ENCODE measurements at places on chromosomes 12 and 14.

DNA sequence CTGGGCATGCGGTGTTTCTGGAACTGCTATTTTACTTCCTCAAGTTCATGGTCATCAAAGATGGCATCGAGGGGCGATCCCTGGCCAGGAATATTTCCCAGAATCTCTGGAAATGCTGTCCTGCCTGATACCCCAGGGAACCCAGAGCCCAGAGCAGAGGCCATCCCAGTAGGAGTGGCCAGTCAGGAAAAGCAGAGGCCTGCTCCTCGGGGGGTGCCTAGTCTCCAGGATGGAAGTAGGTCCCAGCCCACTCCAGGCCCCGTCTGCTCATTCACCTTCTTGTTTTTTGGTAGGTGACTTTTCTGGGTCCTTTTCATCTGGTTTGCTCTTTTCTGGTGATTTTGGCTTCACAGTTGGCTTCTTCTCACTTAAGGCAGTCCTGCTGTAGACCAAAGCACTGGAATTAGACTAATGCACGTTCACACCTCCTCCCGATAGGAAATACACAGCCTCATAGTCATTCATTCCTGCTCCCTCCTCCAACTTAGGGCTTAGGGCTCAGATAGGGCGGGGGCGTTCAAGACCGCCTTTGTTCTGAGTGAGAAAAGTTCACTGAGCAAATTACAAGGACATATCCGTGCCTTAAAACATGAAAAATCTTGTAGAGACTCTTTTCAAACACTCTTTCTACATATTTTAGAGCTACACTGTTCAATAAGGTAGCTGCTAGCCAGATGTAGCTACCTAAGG is 51.1 kb downstream of the TRAFD1 start:
- no peak for DNase-seq

DNA sequence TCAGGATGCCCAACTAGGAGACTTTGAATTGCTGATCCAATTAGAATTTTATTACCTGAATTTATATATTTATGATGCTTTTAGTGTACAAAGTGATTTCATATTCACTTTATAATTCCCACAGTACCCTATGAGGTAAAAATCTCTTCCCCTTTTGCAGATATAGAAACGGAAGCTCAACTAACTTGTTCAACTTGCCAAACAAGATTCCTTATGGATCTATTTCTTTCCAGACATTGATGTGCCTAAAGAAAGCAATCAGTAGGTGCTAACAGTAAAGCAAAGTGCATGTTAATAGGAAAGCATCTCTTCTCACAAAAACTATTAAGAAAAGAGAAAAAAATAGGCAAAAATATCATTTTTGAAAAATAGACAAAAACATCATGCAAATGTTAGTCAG is 65.9 kb upstream of the PPP1R12A start:
- DNase-seq, result no peak

GRCh38 chr14:93683226-93683625 is 105.1 kb downstream of the PRIMA1 start:
- peak; percentile 28 for DNase-seq

GRCh38 chr14:91453744-91454143 is 36.1 kb upstream of the CCDC88C start:
- no peak for DNase-seq

GRCh38 chr12:70744178-70744577 is 106.9 kb upstream of the PTPRB start:
- no peak for DNase-seq

All from femur (tissue), 1 donor.